Spinal cord (tissue), 10 donors: ENCODE measurements at places on chromosomes 5 and 9. TPM values are rescaled to one million over a fixed set of nuclear protein-coding genes. Genes with fewer than 3 reads are reported as not detected.

SPATA31E1 gene
- total RNA-seq: 0.06 TPM

PCDHB9 gene
- 2.9 TPM for total RNA-seq

NEUROG1 gene
- not detected for total RNA-seq

CCDC192 gene
- total RNA-seq: 0.99 TPM

PCDHGC5 gene
- 5.9 TPM for total RNA-seq

LHFPL2 gene
- 76.4 TPM for total RNA-seq

CSF1R gene
- 16.8 TPM for total RNA-seq

KIF4B gene
- total RNA-seq: 0.20 TPM

MLANA gene
- 1.7 TPM for total RNA-seq

NUTM2G gene
- not detected for total RNA-seq

EXD3 gene
- total RNA-seq: 9.4 TPM

SMARCA2 gene
- total RNA-seq: 150 TPM

NRARP gene
- 5.7 TPM for total RNA-seq

PMPCA gene
- total RNA-seq: 22.8 TPM

TAS2R1 gene
- total RNA-seq: 0.69 TPM

NDUFB6 gene
- 48.6 TPM for total RNA-seq

ANKRD34B gene
- total RNA-seq: 2.7 TPM

SNX24 gene
- total RNA-seq: 32.8 TPM

PLAC8L1 gene
- not detected for total RNA-seq

ENTR1 gene
- 33.7 TPM for total RNA-seq

ENTREP1 gene
- 19.5 TPM for total RNA-seq

LHX3 gene
- total RNA-seq: 0.50 TPM

TMEM245 gene
- total RNA-seq: 57.6 TPM

NPR3 gene
- 21.1 TPM for total RNA-seq

MEIKIN gene
- 0.17 TPM for total RNA-seq

CDH9 gene
- total RNA-seq: 11.3 TPM

NMUR2 gene
- 0.30 TPM for total RNA-seq

DBN1 gene
- total RNA-seq: 49.6 TPM

TNFAIP8 gene
- total RNA-seq: 17.0 TPM

CTNND2 gene
- 36.5 TPM for total RNA-seq

PCDHAC1 gene
- 3.3 TPM for total RNA-seq

SYNPO gene
- 6.9 TPM for total RNA-seq

PDE6A gene
- 0.44 TPM for total RNA-seq

TMEM252 gene
- not detected for total RNA-seq

SEMA6A gene
- total RNA-seq: 76.5 TPM

GRXCR2 gene
- not detected for total RNA-seq

CDC20B gene
- total RNA-seq: 1.9 TPM

PCDHGA7 gene
- total RNA-seq: 6.1 TPM

PCDHGA12 gene
- total RNA-seq: 8.5 TPM

GABBR2 gene
- 20.0 TPM for total RNA-seq

PCA3 gene
- 0.50 TPM for total RNA-seq

SLC46A2 gene
- 0.30 TPM for total RNA-seq

BTNL3 gene
- total RNA-seq: not detected

RPS14 gene
- total RNA-seq: 2,810 TPM

UBAP1 gene
- total RNA-seq: 32.3 TPM

CTXN3 gene
- total RNA-seq: 21.4 TPM

TEX48 gene
- total RNA-seq: not detected

FANCC gene
- total RNA-seq: 14.7 TPM

CAMK4 gene
- 49.1 TPM for total RNA-seq
